WTC11 (cell line): ENCODE measurements at places on chromosomes 7 and 10. TPM values are rescaled to one million over a fixed set of nuclear protein-coding genes. Genes with fewer than 3 reads are reported as not detected.

- DNase-seq = no peak
Observed at GRCh38 chr7:12709726-12710502, 22.5 kb downstream of the ARL4A start.

- DNase-seq = no peak
Observed at GRCh38 chr7:50246551-50246950, 58.0 kb upstream of the IKZF1 start.

DNA sequence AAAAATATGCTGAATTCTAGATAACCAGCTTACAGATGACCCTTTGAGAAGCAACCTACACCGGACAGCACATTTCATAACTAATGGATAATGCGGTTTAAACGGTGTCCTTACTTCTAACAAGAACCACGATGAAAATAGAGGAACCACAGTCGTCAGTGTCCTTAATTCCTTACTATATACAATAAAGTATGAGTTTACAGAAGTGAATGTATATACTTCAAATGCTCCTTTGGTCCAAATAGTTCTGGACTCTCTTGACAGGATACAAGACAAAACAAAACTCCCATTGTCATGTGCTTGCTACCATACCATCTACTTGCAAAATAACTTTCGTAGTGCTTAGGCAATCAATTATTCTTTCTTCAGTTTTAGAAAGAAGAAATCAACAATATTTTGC, 2.4 kb downstream of the NAMPT start:
- no peak for DNase-seq

Gene SLC16A9
- 4.0 to 5.5 TPM (median 4.7 TPM) in 3 replicates for total RNA-seq

Gene TEX36
- not detected in 3 replicates for total RNA-seq
